ENCODE measurements at places on chromosomes 11 and 22.

DNA sequence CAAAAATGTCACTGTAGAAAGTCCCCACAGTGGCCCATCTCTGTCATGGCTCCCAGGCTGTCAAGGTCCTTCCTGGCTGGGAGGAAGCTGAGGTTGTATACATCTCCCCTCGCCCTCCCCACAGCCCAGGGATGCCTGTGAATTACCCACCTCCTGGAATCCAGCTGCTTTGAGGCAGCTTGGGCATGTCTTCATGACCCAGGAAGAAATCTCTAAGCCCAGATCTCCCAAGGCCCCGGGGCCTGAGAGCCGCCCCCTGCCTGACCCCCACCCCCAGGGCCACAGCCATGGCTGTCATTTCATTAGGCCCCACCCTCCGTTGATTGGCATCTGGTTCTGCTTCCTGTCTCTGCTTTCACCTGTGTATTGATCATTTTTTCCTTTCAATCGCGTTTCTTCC is 207.5 kb downstream of the TBC1D22A start:
- no peak for DNase-seq

- no peak for DNase-seq
Measured at GRCh38 chr22:27851974-27852746, 50.6 kb upstream of the MN1 start.

DNA sequence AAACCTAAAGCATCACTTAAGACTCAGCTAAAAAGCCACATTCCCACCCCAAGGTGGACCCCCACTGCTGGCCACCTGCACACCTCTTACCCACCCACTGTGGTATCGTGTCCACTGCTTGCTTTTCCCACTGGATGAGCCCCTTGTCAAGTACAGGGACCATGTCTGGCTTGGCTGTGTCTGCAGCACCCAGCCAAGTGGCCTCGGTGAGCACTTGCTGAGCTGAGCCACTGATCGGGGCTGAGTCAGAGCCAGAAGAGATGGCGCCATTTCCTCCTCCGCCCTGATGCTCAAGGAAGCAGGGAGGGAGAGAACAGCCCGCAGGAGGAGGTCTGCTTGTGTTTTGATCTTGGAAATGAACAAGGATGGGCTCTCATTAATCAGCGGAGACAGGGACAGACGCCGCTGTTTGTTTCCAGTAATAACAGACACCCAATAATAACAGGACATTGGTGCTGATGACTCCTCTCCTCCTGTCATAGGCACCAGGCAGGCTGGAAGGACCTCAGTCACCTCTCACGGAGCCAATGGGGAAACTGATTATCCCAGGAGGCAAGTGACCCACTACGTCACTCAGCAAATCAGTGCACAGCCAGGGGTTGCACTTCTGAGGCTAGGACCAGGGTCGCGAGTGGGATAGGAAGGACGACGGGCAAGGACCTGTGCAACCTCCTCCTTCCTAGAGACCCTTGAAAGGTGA is 85.2 kb upstream of the RTL6 start:
- peak; percentile 1 for DNase-seq

DNA sequence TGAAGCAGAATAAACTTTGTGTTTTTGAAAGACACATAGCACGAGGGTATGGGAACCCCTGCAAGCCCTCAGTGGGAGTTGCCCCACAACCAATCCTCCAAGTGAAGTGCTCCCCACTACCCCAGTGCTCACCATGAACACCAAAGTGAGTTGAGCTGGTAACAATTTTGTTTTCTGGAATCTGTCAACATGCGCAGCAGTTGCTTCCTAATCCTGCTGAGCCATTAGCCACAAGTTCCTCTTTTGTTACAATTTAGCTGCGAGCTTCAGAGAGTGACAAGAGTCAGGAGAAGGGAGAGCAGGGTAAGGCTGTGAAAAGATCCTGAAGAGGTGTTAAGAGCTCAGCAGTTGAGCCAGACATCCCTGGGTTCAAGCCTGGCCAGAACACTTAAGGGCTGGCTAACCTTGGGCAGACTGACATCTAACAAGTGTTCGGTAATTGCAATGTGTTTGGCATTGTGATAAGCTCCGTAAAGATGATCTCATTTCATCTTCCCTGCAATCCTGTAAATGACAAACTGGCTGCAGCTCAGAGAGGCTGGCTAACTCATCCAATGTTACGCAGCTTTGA is 24.1 kb upstream of the ASPHD2 start:
- no peak for DNase-seq

GRCh38 chr11:35141071-35141470 is 2.1 kb downstream of the CD44 start:
- no peak for DNase-seq

DNA sequence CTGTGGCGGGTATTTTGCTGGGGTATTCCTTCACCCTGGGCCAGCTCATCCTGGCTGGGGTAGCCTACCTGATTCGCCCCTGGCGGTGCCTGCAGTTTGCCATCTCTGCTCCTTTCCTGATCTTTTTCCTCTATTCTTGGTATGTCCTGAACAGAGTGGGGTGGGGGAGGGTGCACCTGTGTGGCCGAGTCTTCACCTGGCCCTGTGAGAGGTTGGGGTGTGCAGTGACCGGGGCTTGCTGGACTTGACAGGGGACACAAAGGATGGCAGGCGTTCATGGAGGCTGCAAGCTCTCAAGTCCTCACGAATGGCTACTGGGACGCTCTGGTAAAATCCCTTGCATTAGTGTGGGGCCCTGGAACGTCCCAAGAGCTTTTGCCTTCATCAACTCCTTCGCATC is 39.3 kb downstream of the CAPN1 start:
- DNase-seq: no peak

- no peak for DNase-seq
Measured at GRCh38 chr11:75303544-75304224, 47.8 kb downstream of the ARRB1 start.

DNA sequence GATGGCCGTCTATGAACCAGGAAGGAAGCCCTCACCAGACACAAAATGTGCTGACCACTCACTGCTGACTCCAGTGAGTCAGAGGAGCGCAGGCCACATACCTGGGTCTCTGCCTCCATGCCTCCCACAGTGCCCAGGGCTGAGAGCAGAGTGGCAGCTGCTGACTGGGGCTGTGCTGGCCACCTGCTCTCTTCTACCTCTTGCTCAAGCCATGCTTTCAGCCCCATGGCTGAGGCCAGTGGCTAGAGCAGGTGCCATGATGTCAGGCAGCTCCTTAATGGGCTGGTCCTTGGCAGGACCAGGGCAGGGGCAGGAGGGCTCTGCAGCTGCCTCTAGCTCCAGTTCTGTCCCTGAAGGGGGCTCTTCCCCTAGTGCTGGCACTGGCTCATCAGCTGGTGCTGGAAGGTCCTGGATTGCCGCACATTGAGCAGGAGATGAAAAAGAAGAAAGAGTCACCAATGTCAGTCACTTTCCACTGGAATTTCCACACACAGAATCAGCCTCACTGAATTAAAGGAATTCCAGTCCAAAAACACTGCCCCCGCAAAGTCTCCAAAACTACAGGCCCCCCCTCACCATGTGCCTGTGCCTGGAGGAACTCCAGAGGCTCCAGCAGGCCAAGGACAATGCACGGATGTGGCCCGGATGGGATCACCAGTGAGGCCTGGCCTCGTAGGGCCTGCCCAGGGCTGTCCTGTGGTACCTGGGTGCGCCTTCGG is 86.4 kb downstream of the GGTLC2 start:
- DNase-seq: no peak

DNA sequence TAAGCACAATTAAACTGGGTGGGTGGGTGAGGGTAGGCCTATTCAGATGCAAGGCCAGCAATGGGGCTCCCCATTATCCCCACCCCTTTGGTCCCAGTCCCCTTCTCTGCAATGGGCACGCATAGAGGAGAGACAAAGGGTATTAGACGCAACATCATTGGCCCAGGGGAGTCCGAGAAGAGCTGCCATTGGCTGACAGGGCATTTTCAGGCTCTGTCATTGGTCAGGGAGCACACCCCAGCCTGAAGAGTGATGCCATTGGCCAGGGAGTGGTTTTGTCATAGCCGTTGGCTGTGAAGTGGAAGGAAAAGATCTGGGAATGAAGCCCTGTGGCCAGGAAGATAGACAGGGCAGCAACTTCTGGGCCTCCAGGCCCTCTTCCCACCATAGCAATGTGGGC is 2.8 kb upstream of the TRIM3 start:
- DNase-seq: no peak

GRCh38 chr11:61482513-61482912 is 26.0 kb upstream of the LRRC10B start:
- DNase-seq: no peak

DNA sequence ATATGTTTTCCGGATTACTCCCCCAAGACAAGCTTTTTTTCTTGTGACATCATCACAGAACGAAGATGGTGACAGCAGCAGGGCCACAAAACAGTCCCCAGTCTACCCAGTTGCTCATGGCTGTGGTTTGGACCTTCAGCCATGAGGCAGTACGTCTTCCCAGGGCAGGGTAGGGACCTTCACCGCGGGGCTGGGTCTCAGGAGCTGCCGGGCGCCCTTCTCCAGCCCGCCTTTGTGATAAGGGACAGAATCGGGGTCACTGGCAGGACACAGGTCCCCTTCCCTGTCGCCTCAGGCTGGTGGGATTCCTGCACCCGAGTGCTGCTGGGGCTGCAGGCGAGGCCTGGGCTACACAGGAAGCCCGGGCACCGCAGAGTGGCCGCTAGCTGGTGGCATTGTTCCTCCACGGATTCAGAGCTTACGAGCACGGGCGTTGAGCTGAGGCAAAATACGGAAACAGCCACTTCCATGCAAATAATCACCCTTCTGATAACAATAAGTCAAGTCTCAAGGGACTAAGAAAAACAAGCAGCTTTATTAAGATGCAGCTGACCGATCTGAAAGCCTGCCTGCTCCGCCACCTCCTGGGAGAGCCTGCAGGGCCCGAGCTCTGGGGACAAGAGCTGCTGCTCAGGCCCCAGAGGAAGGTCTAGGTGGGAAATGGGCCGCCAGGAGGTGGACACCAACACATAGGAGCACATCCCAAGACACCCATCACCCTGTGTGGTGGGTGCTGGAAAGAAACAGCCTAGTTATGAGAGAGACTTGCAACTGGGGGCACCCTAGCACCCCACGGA is 12.3 kb downstream of the TBX1 start:
- no peak for DNase-seq

DNA sequence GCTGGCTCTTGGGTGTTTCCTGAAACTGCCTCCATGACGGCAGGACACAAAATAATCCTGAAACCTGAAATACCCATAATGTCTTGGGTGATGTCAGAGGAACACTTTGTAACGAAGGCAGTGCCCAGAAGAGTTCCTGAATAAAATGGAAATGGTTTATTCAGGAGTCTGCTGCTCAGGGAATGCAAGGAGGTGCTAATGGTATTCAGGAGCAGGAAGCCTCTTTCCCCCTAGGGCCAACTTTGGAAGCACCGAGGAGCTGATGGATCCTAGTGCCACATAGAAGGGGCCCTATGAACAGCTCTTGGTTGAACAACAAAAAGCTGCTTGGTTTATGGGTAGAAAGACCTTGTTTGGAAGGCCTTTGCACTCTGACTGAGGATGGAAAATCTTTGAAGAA is 15.5 kb downstream of the TREH start:
- DNase-seq: no peak

GRCh38 chr11:14451825-14452224 is 47.8 kb downstream of the COPB1 start:
- no peak for DNase-seq

GRCh38 chr11:132587716-132588115 is 944.6 kb downstream of the OPCML start:
- DNase-seq: no peak

DNA sequence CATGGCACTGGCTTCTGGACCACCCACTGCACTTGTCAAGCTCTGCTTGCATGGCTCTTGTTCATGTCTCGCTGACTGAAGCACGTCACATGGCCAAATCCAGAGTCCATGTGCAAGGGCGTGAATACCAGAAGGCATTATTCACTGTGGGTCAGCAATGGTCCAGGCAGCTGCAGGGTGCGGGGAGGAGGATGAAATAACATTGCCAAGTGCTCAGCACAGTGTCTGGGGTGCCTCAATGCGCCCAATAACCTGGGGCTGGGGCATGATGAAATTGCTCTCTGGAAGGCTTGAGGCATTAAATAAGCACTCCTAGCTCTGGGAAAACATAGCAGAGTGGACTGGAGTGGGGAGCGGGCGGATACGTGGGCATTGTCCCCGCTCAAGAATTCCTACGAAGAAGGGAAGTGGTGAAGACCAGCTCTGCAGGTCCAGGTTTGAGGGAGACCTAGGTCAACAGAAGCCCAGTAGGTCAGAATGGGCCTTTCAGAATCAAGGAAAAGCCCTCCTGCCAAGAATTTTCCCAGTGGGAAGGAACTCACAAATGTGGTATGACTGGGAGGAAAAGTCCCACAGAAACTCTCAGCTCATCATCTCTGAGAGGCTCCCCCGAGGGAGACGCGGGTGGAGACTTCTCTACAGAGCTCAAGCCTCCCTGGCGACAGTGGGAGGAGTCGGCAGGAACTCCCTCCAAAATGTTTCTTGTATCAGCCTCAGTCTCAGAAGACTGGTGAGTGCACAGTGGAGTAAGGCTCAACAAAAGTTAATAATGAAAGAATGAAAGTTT is 15.3 kb upstream of the ACCSL start:
- no peak for DNase-seq

DNA sequence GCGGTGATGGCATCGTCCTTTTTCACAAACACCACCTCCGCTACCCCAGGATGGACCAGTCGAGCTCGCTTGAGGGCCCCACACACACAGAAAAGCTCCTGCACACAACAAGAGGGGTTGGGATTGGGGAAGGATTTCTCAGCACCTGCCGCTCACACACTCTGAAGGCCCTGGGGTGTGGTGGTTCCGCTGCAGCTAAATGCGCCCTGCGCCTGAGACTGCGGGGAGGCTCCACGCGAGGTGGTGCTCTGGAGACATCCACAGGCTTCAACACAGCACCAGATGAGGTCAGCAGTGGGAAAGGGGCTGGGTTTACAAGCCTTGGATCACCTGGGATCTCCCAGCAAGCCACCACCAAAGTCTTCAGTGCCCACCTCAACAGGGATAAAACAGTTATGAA is 22.7 kb downstream of the POLDIP3 start:
- no peak for DNase-seq

DNA sequence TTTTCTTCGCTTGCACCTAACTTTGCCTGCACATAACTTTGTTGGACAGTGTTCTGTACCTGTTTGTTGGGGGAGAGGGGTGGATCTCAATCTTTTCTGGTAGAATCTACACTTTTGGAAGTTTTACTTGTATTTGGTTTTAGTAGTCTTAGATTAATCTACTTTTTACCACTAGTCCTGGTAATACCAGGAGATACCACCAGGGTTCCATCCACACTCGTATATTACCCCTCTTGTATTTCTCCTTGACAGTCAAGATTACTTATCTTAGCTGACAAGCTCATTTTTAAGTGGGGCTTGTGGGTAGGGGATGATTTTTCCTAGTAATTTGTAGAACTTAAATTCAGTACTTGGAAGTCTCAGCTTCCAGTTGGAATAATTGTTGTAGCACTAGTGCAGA is 37.3 kb upstream of the TECTA start:
- DNase-seq: no peak

All from T-helper 17 cell (primary cell).